CD4-positive, alpha-beta T cell treated with Interleukin-17A for 1 hour (primary cell): ENCODE measurements at places on chromosomes 5 and 9.

GRCh38 chr5:17227868-17228267 is 10.4 kb downstream of the BASP1 start:
- no peak for DNase-seq

DNA sequence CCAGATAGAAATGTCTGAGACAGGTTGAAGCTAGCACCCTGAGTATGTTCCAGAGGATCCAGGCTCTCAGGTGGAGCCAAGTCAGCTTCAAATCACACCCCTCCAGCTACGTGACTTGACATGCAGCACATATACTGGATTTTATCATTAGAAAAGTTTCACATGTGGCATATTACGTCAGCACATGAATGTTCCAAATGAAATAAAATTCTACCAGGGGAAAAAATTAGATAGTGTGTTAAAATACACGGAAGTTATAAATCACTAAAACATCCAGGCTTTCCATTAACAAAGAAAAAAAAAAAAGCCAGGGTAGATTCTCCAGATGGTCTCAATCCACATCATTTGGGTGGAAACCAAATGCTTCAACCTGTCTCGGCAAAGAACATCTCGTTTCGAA is 251.6 kb downstream of the MPDZ start:
- no peak for DNase-seq

DNA sequence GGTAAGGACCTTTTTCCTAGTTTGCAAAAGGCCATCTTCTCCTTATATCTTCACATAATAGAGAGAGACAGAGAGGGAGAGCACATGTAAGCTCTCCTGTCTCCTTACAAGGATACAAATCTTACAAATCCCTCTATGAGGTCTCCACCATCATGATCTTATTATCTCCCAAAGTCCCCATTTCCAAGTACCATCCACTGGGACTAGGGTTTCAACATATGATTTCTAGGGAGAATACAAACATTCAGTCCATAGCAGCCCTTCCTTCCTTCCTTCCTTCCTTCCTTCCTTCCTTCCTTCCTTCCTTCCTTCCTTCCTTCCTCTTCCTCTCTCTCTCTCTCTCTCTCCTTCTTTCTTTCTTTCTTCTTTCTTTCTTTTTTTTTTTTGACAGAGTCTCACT is 1132.9 kb upstream of the WWC1 start:
- DNase-seq = no peak

- no peak for DNase-seq
These were observed 1577.3 kb upstream of the C9orf72 start for GRCh38 chr9:29150606-29151005.
